Naive thymus-derived CD8-positive, alpha-beta T cell (primary cell): ENCODE measurements at places on chromosomes 2 and 18.

DNA sequence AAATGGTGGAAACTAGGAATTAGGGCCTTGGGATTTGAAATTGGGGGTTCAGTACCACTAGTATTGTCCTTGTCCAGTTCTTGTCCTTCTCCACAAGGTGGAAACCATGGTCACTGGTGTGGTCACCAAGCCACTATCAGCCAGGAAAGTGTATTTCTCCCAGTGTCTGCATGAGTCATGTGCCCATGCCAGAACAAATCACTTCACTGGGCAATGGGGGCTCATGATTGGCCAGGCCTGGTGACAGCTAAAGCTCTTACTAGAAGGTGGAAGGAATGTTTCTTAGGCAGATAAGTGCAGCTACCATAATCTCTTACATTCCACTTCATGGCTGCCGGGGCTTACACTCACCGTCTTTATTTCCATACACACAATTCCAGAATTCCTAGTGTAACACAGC lies 124.8 kb upstream of the TACR1 start:
- DNase-seq, result no peak
- H3K4me1 ChIP-seq, result peaks cover 20% of the 10 kb centered on the region
- no peaks in the 10 kb centered on the region for H3K27me3 ChIP-seq

DNA sequence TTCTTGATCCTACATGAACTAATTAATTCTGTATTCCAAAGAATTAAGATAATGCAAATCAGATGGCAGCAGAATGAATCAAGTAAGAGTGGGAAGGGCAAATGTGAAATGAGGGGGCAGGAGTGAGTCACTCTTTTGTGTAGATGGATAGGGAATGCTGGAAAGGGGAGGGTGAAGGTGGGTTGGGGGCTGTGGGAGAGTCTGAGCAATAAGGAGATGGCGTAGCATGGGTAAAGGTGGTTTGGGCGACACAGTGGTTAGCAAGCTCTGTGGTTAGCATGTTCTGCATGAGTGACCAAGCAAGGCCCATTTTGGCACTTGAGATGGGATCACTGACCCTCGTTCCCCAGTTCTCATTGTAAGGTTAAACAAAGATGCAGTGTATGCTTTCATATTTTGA lies 20.4 kb downstream of the GPD2 start:
- H3K4me3 ChIP-seq, result no peak overlapping the region
- no peak overlapping the region for H3K27ac ChIP-seq
- no peaks in the 10 kb centered on the region for H3K27me3 ChIP-seq
- no peak for DNase-seq
- peaks cover 29% of the 10 kb centered on the region for H3K4me1 ChIP-seq

DNA sequence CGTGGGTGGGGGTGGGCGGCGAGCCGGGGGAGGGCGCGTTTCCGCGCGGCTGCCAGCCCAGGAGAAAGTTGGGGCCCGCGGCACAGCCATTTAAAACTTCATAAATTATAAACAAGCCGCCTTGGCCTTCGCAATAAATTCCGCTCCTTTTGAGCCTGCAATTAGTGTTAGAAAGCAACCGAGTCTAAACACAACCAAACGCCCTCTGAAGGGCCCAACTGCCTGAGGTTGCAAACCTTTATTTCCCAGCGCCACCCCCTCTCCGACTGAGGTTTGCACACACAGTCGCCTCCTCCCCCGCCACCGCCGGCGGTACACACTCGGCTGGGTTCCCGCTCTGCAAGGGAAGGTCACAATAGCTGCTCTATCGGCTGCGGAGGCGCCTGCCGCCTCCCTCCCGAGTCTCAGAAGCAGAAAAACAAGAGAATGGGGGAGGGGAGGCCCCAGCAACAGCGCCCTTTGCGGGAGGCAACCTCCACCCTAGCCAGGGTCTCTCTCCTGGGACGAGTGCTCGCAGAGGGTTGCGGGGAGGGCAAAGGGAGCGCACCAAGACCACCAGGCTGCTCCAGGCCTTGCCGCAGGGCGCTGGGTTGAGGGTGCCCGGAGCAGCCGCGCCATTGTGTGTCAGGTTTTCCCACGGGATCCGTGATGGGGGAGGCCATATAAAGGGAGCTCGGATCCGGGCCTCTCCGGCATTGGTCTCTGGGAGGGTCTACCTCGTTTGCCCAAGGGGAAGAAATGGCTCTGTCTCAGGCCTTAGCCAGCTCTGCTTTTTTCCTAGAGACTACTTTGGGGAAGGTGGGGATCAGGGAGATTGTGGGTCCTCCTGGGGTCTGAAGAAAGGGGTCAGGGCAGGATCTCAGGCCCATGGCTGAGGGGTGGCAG lies 13.4 kb upstream of the HOXD1 start:
- H3K4me3 ChIP-seq, result no peak overlapping the region
- peaks cover 11% of the 10 kb centered on the region for H3K36me3 ChIP-seq
- H3K27me3 ChIP-seq, result peaks cover 74% of the 10 kb centered on the region
- DNase-seq, result no peak
- H3K27ac ChIP-seq, result no peak overlapping the region

GRCh38 chr18:14746897-14747296 lies 1.1 kb upstream of the ANKRD30B start:
- peaks cover 3% of the 10 kb centered on the region for H3K36me3 ChIP-seq
- DNase-seq, result no peak
- no peak overlapping the region for H3K27ac ChIP-seq
- no peak overlapping the region for H3K4me3 ChIP-seq
- no peaks in the 10 kb centered on the region for H3K4me1 ChIP-seq
- peaks cover 5% of the 10 kb centered on the region for H3K27me3 ChIP-seq

- H3K27me3 ChIP-seq, result no peaks in the 10 kb centered on the region
- peaks cover 48% of the 10 kb centered on the region for H3K4me1 ChIP-seq
- H3K4me3 ChIP-seq, result no peak overlapping the region
- DNase-seq, result no peak
Measured at GRCh38 chr2:85312404-85312803, 15.4 kb downstream of the TGOLN2 start.

DNA sequence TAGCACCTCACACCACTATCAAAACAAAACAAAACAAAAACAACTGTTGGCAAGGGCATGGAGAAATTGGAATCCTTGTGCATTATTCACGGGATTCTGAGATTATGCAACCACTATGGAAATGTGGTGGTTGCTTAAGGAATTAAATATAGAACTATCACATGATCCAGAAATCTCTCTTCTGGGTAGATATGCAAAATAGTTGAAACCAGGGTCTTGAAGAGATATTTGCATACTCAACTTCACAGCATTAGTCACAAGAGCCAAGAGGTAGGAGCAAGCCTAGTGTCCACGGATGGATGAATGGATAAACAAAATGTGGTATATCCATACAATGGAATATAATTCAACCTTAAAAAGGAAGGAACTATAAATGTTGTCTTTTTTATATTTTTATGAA lies 7.0 kb downstream of the TMEM131 start:
- H3K36me3 ChIP-seq, result peaks cover 6% of the 10 kb centered on the region
- no peaks in the 10 kb centered on the region for H3K27me3 ChIP-seq
- H3K4me3 ChIP-seq, result peak overlapping the region; percentile 18
- no peak for DNase-seq
- peaks cover 31% of the 10 kb centered on the region for H3K4me1 ChIP-seq

GRCh38 chr2:67259556-67260342 lies 137.4 kb upstream of the ETAA1 start:
- H3K27me3 ChIP-seq, result no peaks in the 10 kb centered on the region
- H3K4me1 ChIP-seq, result no peaks in the 10 kb centered on the region
- H3K4me3 ChIP-seq, result no peak overlapping the region
- H3K27ac ChIP-seq, result no peak overlapping the region
- DNase-seq, result no peak

GRCh38 chr2:13669607-13670006 lies 952.9 kb downstream of the TRIB2 start:
- no peak for DNase-seq
- no peaks in the 10 kb centered on the region for H3K4me1 ChIP-seq
- no peak overlapping the region for H3K4me3 ChIP-seq
- no peaks in the 10 kb centered on the region for H3K36me3 ChIP-seq
- no peaks in the 10 kb centered on the region for H3K27me3 ChIP-seq

- no peaks in the 10 kb centered on the region for H3K36me3 ChIP-seq
- peaks cover 3% of the 10 kb centered on the region for H3K4me1 ChIP-seq
- H3K27ac ChIP-seq, result no peak overlapping the region
- no peak overlapping the region for H3K4me3 ChIP-seq
- no peak for DNase-seq
Measured at GRCh38 chr18:38362286-38362792, 796.7 kb upstream of the CELF4 start.

GRCh38 chr2:32418778-32419177 lies 62.0 kb downstream of the BIRC6 start:
- H3K27ac ChIP-seq, result no peak overlapping the region
- no peaks in the 10 kb centered on the region for H3K27me3 ChIP-seq
- peaks cover 29% of the 10 kb centered on the region for H3K36me3 ChIP-seq
- H3K4me3 ChIP-seq, result no peak overlapping the region

GRCh38 chr2:74501335-74502071 lies 2.1 kb upstream of the LBX2 start:
- no peak for DNase-seq
- H3K27me3 ChIP-seq, result peaks cover 50% of the 10 kb centered on the region
- H3K4me3 ChIP-seq, result peak overlapping the region; percentile 66
- H3K27ac ChIP-seq, result no peak overlapping the region
- H3K36me3 ChIP-seq, result peaks cover 12% of the 10 kb centered on the region
- peaks cover 69% of the 10 kb centered on the region for H3K4me1 ChIP-seq

- peaks cover 17% of the 10 kb centered on the region for H3K4me1 ChIP-seq
- H3K4me3 ChIP-seq, result no peak overlapping the region
- H3K27me3 ChIP-seq, result no peaks in the 10 kb centered on the region
- DNase-seq, result no peak
- no peak overlapping the region for H3K27ac ChIP-seq
Measured at GRCh38 chr2:7018282-7018701, 101.1 kb downstream of the RNF144A start.

- no peaks in the 10 kb centered on the region for H3K36me3 ChIP-seq
- no peaks in the 10 kb centered on the region for H3K4me1 ChIP-seq
- no peak overlapping the region for H3K4me3 ChIP-seq
- H3K27me3 ChIP-seq, result no peaks in the 10 kb centered on the region
Measured at GRCh38 chr2:80062298-80062697, 242.3 kb downstream of the LRRTM1 start.

GRCh38 chr2:16160281-16161084 lies 220.1 kb downstream of the MYCN start:
- no peak overlapping the region for H3K27ac ChIP-seq
- no peaks in the 10 kb centered on the region for H3K4me1 ChIP-seq
- H3K27me3 ChIP-seq, result peaks cover 21% of the 10 kb centered on the region
- H3K36me3 ChIP-seq, result no peaks in the 10 kb centered on the region
- DNase-seq, result no peak

GRCh38 chr2:234753701-234754100 lies 198.1 kb upstream of the SH3BP4 start:
- H3K4me3 ChIP-seq, result no peak overlapping the region
- DNase-seq, result no peak
- no peaks in the 10 kb centered on the region for H3K4me1 ChIP-seq
- no peaks in the 10 kb centered on the region for H3K27me3 ChIP-seq

GRCh38 chr2:121875585-121876185 lies 120.2 kb downstream of the TSN start:
- H3K27me3 ChIP-seq, result peaks cover 8% of the 10 kb centered on the region
- H3K27ac ChIP-seq, result no peak overlapping the region
- H3K4me3 ChIP-seq, result no peak overlapping the region
- H3K4me1 ChIP-seq, result no peaks in the 10 kb centered on the region

DNA sequence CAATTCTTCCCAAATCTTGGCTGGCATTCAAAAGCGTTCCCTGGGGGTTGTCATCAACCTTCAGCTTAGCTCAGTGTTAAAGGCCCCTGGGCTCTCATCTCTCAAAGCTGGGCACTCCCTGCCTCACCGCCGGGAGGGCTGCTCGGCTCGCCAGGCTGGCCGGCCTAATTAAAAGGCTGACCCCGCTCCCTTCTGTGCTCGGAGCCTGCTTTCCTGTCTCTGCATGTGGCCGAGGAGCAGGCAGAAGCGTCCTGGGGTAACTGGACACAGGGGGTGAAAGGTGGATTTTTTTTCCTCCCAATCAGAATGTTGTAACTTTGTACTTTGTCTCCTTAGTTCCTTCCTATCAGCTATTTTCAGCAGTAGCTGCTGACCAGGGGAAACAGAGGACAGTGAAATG lies 231.1 kb downstream of the GBX2 start:
- H3K4me3 ChIP-seq, result no peak overlapping the region
- H3K27ac ChIP-seq, result no peak overlapping the region
- DNase-seq, result no peak
- no peaks in the 10 kb centered on the region for H3K4me1 ChIP-seq

DNA sequence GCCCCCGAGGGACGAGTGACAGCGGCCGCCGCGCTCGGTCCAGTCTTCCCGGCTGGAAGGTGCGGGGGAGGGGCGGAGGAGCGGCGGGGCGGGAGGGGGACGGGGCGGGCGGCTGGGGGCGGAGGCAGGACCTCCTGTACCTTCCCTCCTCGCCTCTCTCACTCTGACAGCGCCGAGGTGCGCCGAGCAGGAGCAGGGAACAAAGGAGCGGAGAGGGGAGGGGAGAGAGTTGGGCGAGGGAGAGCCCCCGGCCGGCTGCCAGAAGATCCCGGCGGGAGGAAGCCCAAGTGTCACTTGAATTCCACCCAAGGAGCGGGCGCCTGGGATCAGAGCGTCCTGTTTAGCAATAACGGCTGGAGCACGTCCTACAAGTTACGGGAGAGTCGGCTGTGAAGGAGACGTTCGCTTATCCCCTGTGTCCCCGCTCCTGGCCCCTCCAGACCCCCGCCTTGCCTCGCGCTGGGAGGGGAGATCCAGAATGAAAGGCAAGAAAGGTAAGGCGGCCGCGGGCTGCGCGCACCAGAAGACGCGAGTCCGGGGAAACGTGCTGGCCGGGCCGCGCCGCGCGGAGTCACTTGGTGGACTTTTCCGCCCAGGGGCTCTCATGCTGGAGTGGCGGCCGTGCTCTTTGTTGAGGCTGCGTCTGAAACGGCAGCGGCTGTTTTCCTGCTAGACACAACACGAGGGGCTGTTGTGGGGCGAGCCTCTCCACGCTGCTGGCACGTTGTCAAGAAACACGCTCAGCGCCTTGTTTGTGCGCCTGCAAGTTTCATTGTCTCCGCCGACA lies at the start of gene TGIF1:
TGIF1 (plus strand) TSS at position 161 of the 787 bp plus-strand sequence; CDS start at position 479, 318 bp downstream.
- H3K36me3 ChIP-seq, result no peaks in the 10 kb centered on the region
- H3K27me3 ChIP-seq, result no peaks in the 10 kb centered on the region
- peak within 1 kb of the TSS; percentile 94 for H3K4me3 ChIP-seq
- DNase-seq, result peak; percentile 79
- H3K4me1 ChIP-seq, result peaks cover 50% of the 10 kb centered on the region

GRCh38 chr2:419687-420317 lies 131.9 kb upstream of the ALKAL2 start:
- peak overlapping the region; percentile 21 for H3K4me3 ChIP-seq
- H3K27me3 ChIP-seq, result peaks cover 7% of the 10 kb centered on the region
- H3K4me1 ChIP-seq, result peaks cover 10% of the 10 kb centered on the region
- H3K27ac ChIP-seq, result peak overlapping the region; percentile 52
- no peaks in the 10 kb centered on the region for H3K36me3 ChIP-seq
- no peak for DNase-seq

GRCh38 chr2:26970244-26970927 lies at the start of gene MAPRE3:
MAPRE3 (plus strand) TSS chr2:26970637; CDS start chr2:27022219, 51,582 bp downstream.
- H3K27ac ChIP-seq, result peak within 1 kb of the TSS; percentile 96
- peak; percentile 85 for DNase-seq
- H3K27me3 ChIP-seq, result peaks cover 12% of the 10 kb centered on the region
- peak within 1 kb of the TSS; percentile 90 for H3K4me3 ChIP-seq
- H3K4me1 ChIP-seq, result peaks cover 22% of the 10 kb centered on the region

GRCh38 chr2:178213991-178214390 lies 19.7 kb downstream of the OSBPL6 start:
- no peak overlapping the region for H3K4me3 ChIP-seq
- no peaks in the 10 kb centered on the region for H3K4me1 ChIP-seq
- peaks cover 17% of the 10 kb centered on the region for H3K27me3 ChIP-seq
- H3K36me3 ChIP-seq, result no peaks in the 10 kb centered on the region

- no peak overlapping the region for H3K4me3 ChIP-seq
- H3K36me3 ChIP-seq, result no peaks in the 10 kb centered on the region
- DNase-seq, result no peak
- no peaks in the 10 kb centered on the region for H3K4me1 ChIP-seq
Measured at GRCh38 chr2:149994057-149994728, 406.6 kb upstream of the MMADHC start.
